LNCaP clone FGC (cell line): ENCODE measurements at places on chromosomes 7 and 10.
A peak's percentile ranks its signal among the peaks of the same experiment; 100 is the strongest.

DNA sequence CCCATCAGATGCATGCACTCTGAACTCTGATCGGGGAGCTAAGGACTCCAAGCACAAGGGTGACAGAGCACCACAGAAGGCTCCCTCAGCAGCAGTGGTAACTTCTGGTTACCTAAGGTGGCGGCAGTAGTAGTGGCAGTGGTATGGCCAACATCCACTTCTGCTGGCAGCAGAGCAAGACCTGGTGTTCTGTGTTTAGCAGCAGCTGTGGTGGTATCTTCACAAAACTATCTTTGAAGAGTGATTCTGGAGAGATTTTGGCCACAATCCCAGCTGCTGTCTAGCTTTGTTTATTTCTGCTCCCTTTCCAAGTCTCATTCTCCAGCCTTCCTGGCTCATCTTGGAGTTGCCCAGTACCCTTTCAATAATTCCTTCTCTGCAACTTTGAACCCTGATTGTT, 102.4 kb upstream of the LRGUK start:
- peak; percentile 52 for DNase-seq

GRCh38 chr7:147595042-147595441, 995.5 kb upstream of the C7orf33 start:
- no peak for DNase-seq

- no peak for DNase-seq
These were observed 333 bp upstream of the PLCE1 start for GRCh38 chr10:93993414-93993781.

DNA sequence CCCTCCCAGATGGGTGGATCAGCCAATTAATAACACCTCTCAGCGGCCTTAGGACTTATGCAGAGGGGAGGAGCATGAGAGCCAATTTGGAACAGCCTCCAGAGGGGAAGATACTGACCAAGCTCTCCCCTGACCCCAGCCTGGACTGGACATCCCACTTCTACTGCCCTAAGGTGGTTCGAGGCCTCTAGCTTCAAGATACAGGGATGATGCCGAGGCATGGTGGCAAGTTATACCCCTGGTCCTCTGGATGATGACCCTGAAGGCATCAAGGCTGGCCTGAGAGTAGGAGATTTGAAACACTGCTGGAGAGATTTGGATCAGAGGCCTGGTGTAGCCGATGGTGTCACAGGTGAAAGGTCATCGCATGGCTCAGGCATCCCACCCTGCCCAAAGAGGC, 3.2 kb downstream of the CDH23 start:
- no peak for DNase-seq

DNA sequence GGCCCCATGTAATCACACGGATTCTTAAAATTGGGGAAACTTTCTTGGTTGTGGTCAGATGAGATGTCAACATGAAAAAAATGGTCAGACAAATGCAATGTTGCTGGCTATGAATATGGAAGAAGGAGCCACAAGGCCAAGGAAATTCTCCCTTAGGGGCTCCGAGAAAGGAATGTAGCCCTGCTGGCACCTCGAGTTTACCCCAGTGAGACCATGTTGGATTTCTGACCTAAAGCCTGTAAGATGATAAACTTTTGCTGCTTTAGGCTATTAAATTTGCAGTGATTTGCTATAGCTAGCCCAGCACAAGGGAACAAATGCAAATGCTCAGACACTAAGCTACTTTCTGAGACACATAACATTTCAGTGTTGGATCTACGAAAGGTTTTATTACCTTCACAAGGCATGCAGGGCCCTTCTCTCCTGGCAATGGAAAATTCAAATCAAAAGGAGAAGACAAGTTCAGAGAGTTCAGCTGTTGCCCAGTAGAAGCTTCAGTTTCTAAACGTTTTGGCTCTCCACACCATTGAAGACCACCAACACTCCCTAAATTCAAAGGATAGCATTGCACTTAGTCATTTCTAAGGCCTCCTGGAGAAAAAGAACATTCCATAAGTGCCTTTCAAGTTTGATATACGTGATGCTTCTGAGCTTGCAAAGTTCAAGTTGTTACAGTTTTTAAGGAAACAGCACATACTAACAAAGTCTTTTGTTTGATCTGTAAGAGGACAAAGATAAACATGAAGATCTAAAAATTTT, 23.4 kb downstream of the MCMBP start:
- DNase-seq: no peak

- peak; percentile 37 for DNase-seq
These were observed 529 bp downstream of the TASOR2 start for GRCh38 chr10:5684971-5685763.

DNA sequence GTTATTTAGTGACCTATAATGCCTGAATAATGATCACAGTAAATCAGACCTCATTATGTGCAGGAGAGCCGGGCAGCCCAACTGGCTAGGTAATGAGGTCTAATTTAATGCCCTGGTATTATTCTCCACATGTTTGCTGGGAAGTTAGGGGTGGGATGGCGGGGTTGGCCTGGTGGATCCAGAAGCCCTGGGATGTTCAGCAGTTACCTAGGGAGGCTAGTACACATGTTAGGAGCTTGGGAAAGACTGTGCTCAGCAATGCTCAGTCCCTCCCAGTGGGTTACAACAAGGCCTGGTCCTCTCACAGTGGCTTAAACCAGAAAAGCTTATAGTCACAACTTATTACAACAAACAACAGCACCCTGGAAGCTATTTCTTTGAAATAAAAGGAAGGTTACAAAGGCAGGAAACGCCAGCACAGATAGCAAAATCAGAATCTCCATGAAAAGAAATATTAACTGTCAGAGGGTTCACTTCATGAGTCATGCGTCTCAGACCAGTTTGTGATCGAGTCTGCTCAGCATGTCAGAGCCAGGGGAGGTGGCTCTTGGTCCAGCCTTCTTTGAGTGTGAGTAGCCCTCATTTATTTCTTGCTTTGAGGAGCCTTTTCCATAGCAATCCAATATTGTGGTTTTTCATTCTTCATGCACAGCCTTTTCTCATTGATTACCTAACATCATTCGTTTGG, 418.6 kb upstream of the NPVF start:
- DNase-seq: no peak

- DNase-seq: no peak
These were observed 65.2 kb upstream of the ICA1 start for GRCh38 chr7:8327199-8327598.

DNA sequence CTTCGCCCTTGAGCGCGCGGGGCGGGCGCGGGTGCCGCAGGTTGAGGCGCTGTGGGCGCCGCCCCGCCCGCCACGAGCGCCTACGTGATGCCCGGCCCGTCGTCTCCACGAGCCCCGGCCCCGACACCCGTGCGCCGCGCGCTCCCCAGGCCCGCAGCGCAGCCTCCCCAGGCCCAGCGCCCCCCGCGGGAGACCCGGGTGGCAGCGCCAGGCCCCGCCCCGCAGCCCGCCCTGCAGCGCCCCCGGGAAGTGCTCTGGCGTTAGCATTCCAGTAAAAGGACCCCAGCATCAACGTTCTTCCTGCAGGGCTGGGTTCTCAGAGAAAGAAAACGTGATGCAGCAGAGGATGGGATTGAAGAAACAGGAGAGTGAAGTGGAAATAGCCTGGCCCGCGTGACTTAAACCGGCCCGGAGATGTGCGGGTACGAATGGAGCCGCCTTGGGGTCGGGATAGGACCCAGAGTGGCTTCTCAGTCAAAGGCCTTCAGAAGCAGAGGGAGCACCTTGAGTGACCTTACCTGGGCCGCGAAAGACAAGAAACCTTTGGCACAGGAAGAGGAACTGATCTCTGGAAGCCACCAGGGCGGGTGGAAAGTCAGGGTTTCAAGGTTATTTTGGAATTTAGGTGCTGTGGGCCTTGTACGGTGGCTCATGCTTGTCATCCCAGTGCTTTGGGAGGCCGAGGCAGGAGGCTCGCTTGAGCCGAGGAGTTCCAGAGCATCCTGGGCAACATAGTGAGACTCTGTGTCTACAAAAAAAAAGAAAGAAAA, 1.8 kb downstream of the PFKP start:
- no peak for DNase-seq

GRCh38 chr10:105187243-105187642, 546.2 kb downstream of the SORCS3 start:
- no peak for DNase-seq

DNA sequence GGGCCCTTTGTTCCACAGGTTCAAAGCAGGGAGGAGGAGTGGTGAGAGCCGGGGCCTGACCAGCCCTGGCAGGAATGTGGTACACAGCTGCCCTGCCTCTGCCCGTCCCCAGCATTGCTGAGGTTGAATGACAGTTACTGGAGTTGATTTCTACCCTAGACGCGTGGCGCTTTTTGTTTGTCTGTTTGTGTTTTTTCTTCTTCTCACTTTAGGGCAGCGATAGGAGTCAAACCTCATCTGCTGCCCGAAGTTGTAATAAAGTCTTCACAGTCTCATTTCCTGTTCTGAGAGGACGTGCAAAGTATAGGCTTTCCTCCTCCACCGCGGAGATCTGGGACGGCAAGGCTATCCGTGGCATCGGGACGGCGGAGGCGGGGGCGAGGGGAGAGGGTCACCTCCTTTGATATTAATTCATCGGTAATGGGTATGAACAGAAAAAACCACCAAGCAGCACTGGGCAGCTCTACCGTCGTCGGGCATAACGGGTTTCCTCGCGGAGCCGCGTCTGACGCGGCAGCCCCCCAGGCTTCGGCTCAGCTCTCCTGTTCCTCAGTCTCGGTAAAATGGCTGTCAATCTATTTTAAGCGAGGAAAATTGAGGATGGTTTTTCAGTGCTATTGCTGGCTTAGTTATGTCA, 160.8 kb downstream of the LRMDA start:
- DNase-seq: no peak

- DNase-seq: no peak
These were observed 14.5 kb upstream of the EGR2 start for GRCh38 chr10:62830679-62831078.

GRCh38 chr7:41955893-41956675, 253.2 kb upstream of the INHBA start:
- DNase-seq: peak; percentile 98

GRCh38 chr7:39356172-39356925, 209.9 kb upstream of the YAE1 start:
- DNase-seq: no peak

- peak; percentile 59 for DNase-seq
These were observed 25.2 kb downstream of the GET4 start for GRCh38 chr7:901388-902154.

DNA sequence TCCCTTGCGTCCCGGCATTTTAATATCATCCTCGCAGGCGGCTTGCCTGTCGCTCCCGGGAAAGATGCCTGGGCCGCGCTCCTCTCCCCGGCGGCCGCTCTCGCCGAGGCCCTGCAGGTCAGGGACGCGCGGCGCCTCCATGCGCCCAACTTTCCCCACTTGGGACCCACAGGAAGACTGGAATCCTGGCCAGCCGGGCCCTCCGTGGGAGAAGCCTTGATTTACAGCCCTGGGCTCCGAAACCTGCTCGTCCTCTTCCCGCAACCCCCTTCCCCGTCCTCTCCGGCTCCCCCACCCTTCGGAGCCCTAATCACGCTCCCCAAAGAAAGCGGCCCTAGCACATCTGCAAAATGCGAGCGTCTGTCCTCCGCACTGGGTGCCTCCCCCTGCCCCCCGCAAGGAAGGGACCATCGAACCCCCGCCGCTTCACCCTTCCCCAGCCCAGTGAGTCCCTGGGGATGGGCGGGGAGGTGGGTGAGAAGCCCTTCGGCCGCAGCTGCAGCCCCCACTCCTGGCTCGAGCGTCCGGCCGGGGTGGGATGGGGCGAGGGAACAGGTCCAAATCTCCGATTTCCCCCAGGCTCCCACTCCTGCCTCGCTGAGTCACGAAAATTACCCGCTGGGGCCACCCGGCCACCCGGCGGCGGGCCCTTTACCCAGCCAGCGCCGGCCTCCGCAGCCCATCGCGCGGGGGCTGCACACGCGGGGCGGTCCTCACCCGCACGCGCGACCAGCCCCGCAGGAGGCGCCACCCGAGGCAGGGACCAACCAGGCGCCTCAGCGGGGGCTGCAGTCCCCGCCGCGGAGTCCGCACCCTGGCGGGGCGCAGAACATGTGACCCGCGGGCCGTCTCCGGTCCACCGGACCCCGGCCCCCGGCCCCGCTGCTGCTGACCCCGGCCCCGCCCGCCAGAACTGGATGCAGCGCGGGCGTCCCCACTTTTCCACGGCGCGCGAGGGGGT, 695 bp downstream of the HSPA12A start:
- no peak for DNase-seq

DNA sequence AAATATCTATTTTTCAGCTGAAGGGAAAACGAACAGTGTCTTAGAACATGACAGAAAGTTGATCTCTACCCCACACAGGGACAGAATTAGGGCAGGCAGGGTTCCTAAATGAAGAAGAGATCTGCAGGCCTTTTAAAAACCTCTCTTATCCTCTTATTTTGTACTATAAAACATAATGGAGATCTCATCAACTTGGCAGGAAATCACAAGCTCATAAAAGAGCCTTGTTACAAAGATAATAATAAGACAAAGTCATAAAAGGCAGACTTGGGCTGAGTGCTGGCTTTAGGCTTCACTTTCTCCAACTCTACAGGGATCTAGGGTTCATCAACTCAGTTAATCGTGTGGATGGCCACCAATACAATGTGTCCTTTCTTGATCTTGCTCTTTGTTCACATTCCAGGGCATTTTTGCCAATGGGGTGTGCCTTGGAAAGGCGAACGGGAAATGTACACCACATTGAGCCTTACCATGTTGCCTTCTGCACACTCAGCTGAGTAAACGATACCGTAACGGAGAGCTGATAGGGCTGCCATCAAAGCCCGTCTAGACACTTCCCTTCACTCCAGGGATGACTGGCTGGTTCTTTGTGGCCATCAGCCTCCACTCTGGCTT, 7.1 kb upstream of the TEX36 start:
- peak; percentile 61 for DNase-seq

- DNase-seq: no peak
These were observed 437.1 kb downstream of the HTR7 start for GRCh38 chr10:90420637-90421318.

DNA sequence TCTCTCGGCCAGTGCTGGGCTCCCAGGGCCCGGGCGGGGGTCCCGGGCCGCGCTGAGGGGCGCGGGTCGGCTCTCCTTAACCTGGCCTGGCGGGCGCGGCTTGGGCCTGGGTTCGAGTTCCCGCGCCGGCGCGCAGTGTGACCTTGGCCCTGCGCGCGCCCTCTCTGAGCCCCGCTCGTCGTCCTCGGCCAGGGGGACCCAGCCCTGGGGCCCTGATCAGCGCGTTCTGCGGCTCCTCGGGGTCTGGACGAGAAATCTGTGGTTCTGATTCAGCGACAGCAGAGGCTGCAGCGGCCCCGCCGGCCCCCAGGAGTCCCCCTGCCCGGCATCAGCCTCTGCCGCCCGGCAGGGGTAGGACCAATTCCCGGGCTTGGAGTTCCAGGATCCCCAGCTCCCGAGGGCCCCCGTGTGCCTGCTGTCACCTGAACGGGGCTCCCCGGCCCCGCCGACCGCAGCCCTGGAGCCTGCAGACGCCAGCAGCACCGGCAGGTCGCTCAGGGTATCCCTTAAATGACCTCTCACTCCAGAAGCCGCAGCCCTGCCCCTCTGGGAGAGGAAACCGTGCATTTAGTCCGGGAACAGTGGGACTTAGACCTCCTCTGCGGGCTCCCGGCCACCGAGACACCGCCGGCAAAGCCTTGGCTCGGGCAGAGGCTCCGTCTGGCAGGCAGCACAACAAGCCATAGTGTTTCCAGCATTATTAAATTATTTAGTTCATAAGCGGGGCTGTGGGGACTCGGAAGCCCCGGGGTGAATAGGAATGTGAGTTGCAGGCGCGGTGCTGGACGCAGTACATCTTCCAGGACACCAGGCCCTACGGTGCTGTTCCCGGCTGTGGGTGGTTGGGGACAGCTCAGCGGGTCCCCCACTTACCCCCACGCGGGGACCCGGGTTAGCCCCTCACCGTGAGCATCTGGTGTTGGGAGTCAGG, 572 bp downstream of the CHST12 start:
- DNase-seq: no peak
